ENCODE measurements at places on chromosomes 7 and 10. TPM values are rescaled to one million over a fixed set of nuclear protein-coding genes. Genes with fewer than 3 reads are reported as not detected.

GRCh38 chr7:50463035-50463434 is 12.9 kb upstream of the FIGNL1 start:
- no peak for DNase-seq

- peak; percentile 84 for DNase-seq
Measured at GRCh38 chr10:110209454-110209925, 2.1 kb downstream of the MXI1 start.

DNA sequence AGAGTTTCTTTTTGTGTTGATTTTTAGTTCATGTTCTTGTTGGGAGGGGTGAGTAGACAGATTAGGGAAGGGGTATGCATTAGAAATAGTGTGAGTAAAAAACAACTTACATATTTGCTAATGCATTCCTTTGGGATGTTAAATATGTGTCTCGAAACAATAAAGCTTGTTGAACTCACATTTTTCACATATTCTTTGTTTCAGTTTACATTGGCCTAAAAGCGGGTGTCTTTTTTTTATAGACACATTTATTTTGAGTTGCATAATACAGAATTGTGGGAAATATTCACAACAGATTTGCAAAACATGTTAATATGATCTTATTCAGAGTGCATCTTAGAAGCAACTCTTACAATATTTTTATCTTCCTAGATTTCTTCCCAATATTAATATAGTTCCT is 337.5 kb upstream of the CNTNAP2 start:
- DNase-seq, result no peak

- no peak for DNase-seq
Measured at GRCh38 chr10:70589762-70590654, 12.5 kb downstream of the PRF1 start.

- no peak for DNase-seq
Measured at GRCh38 chr10:131143425-131144165, 167.9 kb downstream of the TCERG1L start.

GRCh38 chr7:18570890-18571478 is 75.4 kb downstream of the HDAC9 start:
- no peak for DNase-seq

GRCh38 chr7:50207686-50208255 is 96.7 kb upstream of the IKZF1 start:
- no peak for DNase-seq

DNA sequence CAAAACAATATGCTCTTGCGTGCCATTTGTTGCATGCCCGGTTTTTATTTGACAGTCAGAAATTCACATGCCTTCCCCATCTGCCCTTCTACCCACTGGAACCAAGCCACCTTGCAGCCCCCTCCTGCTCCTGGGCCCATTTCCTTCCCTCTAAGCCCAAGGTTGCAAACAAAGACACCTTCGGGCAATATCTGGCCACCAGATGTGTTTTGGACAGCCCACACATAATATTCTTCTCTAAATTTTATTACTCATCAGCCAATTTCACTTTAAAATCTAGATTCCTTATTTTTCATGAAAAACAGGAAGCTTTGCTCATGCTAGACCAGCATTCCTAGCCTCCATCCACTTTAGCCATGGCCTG is 18.2 kb upstream of the C10orf105 start:
- DNase-seq, result no peak

GRCh38 chr7:44824894-44825526 is 22.9 kb downstream of the H2AZ2 start:
- no peak for DNase-seq

- DNase-seq, result no peak
Measured at GRCh38 chr10:27245836-27246235, 5.2 kb upstream of the ACBD5 start.

DNA sequence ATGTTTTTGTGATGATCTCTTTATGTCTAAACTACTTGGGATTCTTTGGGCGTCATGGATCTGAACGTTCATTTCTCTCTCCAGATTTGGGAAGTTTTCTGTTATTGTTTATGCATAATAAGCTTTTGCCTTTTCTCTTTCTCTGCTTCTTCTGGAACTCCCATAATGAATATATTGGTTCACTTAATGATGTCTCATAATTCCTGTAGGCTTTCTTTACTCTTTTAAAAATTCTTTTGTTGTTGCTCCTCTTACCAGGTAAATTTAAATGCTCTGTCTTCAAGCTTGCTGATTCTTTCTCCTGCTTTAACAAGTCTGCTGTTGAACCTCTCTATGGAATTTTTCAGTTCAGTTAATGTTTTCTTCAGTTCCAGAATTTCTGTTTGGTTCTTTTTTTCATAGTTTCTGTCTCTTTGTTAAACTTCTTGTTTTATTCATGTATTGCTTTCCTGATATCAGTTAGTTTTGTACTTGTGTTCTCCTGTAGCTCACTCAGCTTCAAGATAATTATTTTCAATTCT is 317.5 kb downstream of the PLXDC2 start:
- no peak for DNase-seq

DNA sequence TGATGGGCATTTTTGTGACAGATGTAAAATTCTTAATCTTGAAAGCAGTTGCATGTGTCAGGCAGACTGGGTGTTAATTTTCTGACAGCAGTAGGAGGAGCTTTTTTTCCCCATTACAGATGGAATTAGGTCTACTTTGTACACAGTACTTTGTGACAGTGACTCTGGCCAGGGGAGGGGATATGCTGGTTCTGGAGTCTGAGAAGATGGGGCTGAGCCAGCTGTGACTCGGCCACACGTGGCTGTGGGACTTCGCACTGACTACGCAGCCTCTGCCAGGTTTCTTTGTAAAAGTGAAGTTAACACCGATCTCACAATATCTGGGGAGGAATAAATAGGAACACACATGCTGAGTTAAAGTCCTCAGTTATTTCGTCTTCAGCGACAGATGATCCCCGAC is 95.4 kb downstream of the MGMT start:
- DNase-seq, result no peak

DNA sequence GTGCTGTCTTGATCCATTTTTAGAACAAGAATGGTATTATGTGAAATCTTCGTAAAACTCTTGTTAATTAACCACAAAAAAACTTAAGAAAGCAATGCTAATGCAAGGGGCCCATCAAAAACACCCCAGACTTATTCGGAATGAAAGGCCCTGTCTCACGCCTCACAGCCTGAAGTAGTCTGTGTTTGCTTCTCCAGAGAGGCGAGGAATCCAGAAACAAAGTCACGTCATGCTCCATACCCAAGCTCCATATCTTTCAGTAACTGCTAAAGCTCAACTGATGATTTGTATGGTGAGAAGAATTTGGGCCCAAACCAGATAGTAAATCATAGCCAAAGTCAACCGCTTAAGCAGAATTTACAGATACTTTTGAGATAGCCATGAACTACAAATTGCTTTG is 155.4 kb downstream of the ATE1 start:
- no peak for DNase-seq

- no peak for DNase-seq
Measured at GRCh38 chr10:114684084-114684821, 26.2 kb upstream of the ABLIM1 start.

GRCh38 chr10:120456626-120457430 is at the start of gene PLPP4:
Gene PLPP4 (plus strand): TSS chr10:120457227. CDS start chr10:120457306, 79 bp downstream.
- DNase-seq, result no peak

DNA sequence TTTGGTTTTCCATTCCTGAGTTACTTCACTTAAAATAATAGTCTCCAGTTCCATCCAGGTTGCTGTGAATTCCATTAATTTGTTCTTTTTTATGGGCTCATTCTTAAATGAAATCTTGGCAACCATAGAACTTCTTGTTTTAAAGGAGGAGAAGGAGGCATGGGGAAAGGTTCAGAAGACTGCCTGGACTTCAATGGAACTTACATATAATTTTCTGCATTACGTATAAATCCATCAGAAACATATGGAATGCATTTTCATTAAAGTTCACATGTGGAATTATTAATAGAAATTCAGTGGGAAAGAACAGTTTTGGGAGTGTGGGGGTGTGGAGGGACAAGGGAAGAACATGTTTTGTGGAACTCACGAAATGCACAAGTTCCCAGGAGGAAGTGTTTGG is 176.6 kb upstream of the PRKCQ start:
- no peak for DNase-seq

- DNase-seq, result no peak
Measured at GRCh38 chr7:108629651-108630400, 60.2 kb downstream of the DNAJB9 start.

DNA sequence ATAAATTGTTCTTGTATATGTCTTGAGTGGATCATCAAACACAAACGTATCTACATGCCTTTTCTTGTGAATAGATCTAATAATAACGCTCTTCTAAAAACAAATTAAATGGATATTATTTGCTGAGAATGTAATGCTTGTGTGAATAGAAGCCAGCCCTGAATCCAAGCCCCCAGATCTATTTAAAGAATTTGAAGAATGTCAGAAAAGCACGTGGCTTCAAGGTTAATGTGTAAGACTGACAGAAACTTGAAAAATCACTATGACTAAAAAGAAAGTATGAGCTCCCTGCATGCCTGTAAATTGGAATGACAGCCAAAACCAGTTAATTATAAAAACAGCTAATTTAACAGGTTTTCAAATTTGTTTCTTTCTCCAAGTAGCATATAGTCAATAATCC is 43.2 kb upstream of the ATRNL1 start:
- DNase-seq, result no peak

DNA sequence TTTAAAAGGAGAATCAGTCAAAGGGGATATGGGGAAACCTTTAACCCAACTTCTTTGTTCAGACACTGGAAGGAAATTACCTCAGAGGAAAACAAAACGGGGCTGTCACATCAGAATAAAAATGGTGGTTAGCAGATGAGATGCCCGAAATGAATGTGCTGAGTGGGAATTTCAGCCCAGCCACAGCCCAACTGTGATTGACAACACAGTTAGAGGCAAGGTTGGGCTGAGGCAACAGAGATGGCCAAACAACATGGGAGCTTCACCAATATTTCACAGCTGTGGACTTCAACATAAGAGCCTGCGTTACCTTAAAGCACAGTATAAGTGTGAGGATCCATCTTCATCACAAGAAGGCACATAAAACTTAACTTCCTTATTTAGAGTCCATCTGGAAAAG is 133.5 kb upstream of the PTPRZ1 start:
- DNase-seq, result no peak

GRCh38 chr10:129253161-129253864 is 213.7 kb upstream of the MGMT start:
- no peak for DNase-seq

GRCh38 chr10:119254335-119254734 is 47.0 kb downstream of the GRK5 start:
- no peak for DNase-seq

DNA sequence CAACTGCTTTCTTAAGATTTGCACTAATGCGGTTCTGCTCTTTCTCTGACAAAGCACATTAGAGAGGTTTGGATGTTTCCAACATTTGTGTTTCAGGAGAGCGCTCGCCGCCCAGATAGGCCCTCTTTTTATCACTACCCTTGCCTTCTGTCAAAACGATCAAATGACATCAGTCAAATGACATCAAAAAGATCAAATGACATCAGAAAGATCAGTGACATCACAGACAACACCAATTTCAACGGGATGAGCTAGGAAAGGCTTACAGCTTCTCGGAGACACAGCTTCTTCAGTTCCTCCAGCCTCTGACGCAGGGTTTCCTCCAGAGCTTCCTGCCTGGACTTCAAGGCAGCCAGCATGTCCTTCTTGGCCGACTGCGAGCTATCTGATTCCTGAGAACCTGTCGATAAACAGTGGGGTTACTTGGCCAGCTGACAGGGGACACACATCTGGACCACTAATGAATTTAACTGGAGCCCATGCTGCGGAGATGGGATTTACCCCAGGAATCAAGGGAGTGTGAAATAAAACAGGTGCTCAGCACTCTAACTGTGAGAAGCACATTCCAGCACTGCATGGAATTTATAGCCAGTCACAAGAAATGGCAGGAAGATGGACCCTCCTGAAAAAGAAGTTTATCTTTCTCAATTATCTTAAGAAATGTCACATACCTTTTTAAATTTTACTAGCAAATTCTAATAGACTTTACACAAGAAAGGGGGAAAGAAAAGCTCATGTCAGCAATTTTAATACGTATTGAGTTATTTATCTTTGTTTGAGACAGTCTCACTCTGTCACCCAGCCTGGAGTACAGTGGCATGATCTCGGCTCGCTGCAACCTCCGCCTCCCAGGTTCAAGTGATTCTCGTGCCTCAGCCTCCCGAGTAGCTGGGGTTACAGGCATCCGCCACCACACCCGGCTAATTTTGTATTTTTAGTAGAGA is 88.2 kb downstream of the PRPF18 start:
- no peak for DNase-seq

- no peak for DNase-seq
Measured at GRCh38 chr7:129780974-129781927, 169.7 kb downstream of the NRF1 start.

DNA sequence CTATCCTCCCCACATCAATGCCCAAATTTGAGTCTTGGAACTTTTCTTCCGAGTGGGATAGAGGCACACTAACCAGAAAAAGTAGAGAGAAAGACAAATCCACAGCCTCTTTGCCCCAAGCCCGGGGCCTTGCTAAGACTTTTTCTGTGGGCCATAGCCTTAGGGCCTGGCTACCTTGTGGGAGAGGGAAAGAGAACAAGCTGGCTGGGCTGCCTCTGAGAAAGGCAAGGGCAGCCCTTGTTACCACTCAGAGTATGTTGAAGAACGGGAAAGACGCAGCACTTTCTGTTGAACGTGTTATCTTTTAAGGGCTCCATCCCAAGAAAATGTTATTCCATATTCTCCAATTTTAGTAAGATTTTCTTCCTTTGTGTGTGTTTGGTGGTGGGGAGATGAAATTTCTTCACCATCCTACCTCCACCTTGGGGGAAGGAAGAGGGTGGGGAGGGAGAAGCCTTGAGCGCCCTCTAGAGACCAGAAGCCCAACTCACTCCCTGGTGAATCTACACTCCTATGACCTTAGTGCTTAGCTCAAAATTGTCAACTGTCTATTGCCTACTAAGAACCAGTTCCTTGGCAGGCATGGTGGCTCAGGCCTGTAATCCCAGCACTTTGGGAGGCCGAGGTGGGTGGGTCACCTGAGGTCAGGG is 3.9 kb upstream of the NRF1 start:
- DNase-seq, result peak; percentile 35

DNA sequence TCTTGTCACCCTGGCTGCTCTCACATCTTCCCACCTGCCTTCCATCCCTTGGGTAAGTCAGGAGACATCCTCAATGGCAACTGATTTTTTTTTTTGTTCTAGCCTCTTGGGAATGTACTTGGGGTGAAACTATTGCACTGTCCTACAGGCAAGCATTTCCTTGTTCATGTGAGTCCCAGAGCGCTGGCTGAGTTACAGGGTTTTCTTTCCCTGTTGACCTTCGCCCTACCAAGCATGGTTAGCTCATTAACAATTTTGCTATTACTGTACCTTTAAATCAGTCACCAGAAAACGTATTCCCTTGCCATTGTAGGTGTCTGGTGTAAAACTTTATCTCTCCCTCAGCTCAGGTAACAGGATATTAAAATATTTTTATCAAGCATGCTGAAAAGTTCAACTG is 98.9 kb downstream of the PRLHR start:
- DNase-seq, result no peak

GFRA1 gene
- polyA plus RNA-seq, result not detected

SH2D4B gene
- polyA plus RNA-seq, result not detected

HECW1 gene
- not detected for polyA plus RNA-seq

TAS2R38 gene
- not detected for polyA plus RNA-seq

ATOH7 gene
- polyA plus RNA-seq, result not detected

FOXI2 gene
- not detected for polyA plus RNA-seq

All from naive thymus-derived CD4-positive, alpha-beta T cell (primary cell).